ENCODE measurements at places on chromosomes 16 and 17.
A peak's percentile ranks its signal among the peaks of the same experiment; 100 is the strongest.

GRCh38 chr17:64779376-64780095 is 117.4 kb upstream of the SMURF2 start:
- peak; percentile 28 for DNase-seq

DNA sequence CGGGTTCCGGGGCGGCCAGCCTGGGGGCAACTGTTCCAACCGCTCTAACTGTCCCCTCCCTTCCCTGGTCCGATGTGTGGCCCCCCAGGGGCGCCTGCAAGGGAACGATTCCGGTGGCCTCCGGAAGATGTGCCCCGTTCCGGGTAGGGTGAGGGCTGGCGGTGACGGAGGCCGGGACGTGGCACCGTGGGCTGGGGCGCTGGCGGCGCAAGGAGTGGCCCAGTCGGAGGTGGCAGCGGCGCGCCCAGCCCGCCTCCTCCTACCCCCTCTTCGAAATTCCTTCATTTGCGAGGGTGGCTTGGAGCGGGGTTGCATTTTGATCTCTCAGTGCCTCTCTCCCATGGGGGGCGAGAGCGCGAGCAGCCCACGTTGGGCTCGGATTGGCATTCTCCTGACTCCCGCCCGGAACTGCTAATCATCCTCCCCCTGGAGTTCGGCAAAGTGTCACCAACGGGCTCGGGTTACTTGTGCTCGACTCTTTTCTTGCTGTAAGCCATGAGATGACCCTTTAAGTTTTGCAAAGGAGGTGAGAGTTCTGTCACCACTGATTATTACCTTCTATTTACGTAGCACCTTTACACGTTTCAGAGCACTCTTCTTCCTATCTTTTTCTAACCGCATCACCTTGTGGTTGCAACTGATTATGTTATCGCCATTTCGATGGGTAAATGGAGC is 622 bp downstream of the NDEL1 start:
- DNase-seq, result peak; percentile 79

DNA sequence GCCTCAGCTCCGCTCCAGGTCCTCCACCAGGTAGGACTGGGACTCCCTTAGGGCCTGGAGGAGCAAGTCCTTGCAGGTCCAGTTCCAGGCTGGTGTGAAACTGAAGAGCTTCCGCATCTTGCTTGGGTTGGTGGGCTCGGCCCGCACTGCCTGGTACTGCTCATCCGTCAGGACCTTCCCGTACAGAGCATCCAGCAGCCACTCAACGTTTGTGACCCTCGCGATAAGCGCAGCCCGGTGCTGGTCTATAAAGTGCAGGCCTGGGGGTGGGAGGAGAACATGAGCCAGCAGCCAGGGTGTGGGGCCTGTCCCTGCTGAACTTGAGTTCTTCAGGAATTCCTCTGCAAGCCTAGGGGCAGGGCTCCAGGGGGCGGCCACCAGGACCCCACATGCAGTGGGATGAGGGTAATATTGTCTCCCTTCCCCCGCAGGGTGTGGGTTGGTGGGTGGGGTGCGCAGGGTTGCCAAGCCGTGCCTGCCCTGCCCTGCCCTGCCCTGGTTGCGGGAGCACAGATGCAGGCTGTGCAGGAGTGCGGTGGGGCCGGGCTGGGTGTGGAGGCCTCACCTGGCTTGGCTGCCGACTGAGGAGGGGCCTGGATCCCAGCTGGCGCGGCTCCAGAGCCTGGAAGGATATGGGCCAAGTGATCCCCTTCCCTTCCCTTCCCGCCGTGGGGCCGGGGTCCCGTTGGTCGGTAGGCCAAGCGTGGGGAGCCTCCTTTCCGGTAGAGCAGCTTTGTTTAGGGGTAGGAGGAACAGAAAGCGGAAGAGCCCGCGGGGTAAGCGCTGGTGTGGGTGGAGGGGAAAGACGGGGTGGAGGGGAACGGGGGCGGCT is 762 bp downstream of the PYCARD start:
- DNase-seq, result peak; percentile 52

DNA sequence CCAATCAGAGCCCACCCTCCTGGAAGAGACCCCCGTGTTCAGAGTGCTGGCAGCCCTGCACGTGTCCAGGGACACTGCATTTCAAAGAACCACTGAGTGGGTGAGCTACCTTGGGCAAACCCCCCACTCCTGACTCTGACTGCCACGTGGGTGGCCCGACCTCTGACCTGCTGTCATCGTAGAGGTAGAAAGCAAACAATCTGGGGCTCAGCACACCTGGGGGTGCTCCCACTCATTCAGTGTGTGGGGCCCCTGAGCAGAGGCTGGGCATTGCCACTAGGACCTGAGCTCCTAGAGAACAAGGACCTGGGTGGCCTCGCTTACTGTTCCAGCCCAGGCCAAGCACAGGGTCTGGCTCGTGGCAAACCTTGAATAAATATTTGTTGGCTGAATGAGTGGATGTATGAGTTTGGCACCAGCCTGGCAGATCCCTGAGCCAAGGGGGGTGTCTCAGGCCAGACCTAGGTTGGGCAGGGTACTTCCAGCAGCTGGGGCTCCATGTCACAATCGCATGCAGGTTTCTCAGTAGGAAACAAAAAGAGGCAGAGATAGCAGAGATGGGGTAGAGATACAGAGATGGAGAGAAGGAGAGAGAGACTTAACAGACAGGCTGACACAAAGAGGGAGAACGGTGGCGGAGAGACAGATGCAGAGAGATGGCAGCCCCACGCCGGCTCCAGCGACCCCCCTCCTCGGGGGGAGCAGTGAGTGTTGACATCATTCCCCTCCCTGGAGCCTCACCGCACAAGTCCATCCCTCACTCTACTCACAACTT is 5.4 kb upstream of the DRC7 start:
- DNase-seq, result no peak

- peak; percentile 73 for DNase-seq
These were observed at the start of gene TEKT1 for GRCh38 chr17:6831661-6832263. Gene TEKT1, minus strand, starts transcription at chr17:6831729. Its CDS starts 1,353 bp downstream, at chr17:6830376.

GRCh38 chr16:74607310-74607961 is 522 bp upstream of the GLG1 start:
- DNase-seq, result no peak

- no peak for DNase-seq
These were observed 23.6 kb upstream of the GPRC5C start for GRCh38 chr17:74408262-74408661.

DNA sequence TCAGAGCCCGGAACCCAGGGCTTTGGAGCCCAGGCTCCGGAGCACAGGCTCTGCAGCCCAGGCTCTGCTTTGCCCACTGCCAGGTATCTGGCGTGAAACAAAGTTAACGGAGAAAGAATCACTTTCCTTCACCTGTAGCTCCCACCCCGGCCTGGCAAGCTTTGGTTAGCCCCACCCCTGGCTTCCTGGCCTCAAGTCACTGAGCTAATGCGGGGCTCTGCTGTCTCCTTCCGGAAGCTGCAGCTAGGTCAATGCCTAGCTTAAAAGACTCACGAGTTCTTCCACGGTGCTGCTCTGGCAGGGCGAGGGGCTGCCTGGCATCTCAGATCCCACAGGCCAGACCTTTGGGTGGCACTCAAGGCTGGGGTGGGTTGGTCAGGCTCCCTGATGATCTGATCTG is 21.1 kb upstream of the SPPL2C start:
- no peak for DNase-seq

- DNase-seq, result no peak
These were observed 32.3 kb upstream of the STH start for GRCh38 chr17:45966606-45967280.

- no peak for DNase-seq
These were observed 26.7 kb downstream of the PLD6 start for GRCh38 chr17:17179371-17179827.

GRCh38 chr17:647324-648197 is 67.1 kb downstream of the VPS53 start:
- DNase-seq, result no peak

DNA sequence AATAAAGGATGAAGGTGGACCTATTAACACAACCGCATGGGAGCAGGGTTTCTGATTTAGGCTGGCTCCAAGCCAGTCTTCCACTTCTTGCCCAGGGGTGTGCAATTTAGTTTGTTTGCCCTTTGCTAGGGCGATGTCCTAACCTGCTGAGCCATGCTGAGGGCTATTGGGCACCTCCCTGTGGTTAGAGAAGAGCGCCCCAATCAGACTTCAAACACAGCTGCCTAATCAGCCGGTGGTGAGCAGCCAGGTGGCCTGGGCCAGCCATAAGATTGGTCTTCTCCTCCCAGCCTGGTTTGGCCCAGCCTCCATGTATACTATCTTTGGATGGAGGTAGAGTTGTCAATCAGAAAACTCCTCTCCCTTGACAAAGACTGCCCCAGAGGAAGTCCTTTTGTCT is 15.7 kb downstream of the TMEM94 start:
- DNase-seq, result no peak

GRCh38 chr17:16817201-16817600 is 127.2 kb downstream of the CCDC144A start:
- no peak for DNase-seq

DNA sequence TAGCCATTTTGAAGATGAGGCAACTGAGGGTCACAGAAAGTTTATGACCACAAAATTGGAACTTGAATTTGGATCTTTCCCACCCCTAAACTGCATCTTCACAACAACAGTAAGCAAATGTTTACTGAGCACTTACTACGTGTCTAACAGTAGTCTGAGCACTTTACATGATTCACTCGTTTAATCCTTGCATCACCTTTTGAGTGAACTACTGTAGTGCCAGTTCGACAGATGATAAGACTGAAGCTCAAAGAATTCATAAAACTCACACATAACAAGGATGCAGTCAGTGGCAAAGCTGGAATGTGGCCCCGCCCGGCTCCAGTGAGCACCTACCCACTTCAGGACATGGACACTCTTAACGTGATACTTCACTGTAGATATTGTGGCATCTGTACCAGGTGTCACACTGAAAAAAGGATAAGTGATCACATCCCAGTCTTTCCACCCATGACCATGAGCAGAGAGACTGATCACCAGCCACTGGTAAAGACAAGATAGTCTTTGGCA is 36.0 kb upstream of the HLF start:
- no peak for DNase-seq

- no peak for DNase-seq
These were observed 319.0 kb upstream of the C16orf82 start for GRCh38 chr16:26747760-26748159.

- DNase-seq, result no peak
These were observed 993 bp downstream of the ERN1 start for GRCh38 chr17:64128787-64129514.

GRCh38 chr17:73278465-73279453 is 17.1 kb upstream of the CPSF4L start:
- peak; percentile 59 for DNase-seq

- DNase-seq, result no peak
These were observed 410.0 kb upstream of the SOX9 start for GRCh38 chr17:71710816-71711215.

DNA sequence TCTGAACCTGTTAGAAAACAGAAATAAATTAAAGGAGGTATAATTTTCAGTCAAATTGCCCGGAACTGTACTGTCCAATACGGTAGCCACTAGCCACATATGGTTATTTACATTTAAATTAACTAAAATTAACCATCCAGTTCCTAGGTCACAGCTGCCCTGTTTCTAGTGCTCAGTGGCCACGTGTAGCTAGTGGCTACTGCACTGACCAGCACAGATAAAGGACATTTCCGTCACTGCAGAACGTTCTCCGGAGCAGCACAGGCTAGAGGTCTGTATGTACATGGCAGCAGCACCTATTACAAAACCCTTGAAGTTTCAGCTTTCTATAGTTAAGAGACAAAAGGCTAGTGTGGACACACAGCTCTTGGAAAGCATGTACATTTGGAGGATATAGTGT is 33.7 kb downstream of the CPSF4L start:
- DNase-seq, result no peak

DNA sequence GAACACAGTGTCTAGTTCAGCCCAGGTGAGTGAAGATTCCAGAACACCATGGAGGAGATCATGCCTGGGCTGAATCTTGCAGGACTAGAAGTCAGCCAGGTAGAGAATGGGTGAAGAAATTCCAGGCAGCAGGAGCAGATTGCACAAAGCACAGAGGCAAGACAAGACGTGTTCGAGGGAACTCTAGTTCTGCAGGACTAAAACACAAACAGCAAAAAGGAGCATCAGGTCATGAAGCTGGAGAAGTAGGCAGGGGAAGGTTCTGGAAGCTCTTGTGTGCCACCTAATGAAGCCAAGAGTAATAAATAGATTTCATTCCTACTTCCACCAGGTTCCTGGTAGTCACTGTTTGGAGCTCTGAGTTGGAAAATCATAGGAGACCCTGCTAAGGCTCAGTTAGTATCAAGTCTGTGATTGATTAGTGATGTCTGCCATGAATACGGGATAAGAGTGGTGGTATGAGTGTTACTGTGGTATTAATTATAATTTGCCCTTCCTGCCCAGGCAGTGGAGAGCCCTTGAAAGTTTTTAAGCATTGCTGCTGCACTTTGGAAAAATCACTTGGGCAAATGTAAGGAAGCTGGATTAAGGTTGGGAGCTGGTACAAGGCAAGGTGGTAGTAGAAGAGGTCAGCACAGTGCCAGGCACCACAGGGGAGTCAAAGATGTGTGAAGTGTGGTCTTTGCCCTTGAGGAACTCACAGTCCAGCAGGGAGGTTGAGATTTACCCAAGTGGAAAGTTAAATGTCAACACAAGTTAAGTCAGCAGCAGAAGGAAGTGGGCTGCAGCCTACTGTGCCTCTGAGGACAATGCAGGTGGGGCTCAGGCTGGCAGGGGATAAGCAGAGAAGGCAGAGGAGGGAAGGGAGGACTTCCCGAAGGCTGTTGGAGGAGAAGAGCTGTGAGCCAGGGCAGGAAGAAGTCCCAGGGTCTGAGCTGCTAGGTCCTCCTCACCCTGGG is 13.5 kb upstream of the FOXN1 start:
- no peak for DNase-seq

DNA sequence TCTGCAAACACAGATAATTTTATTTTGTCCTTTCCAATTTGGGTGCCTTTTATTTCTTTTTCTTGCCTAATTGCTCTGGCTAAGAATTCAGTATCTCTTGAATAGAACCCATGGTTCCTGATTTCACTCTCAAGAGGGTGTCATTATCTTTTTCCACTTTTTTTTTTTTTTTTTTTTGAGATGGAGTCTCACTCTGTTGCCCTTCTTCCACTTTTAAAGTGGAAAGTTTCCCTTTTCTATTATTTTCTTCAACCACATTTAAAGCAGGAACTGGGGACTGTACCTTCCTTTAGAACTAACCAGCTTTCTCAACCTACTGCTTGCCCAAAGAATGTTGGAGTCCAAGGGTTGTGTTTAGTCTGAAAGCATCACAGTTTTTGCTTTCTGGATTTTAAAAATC is 31.1 kb downstream of the SLFN11 start:
- DNase-seq, result no peak

GRCh38 chr17:17058304-17058703 is 16.0 kb downstream of the MPRIP start:
- no peak for DNase-seq

- DNase-seq, result peak; percentile 86
These were observed at the start of gene PLCG2 for GRCh38 chr16:81778861-81779535. Gene PLCG2, plus strand, starts transcription at chr16:81779291. Its CDS starts 6,699 bp downstream, at chr16:81785990.

GRCh38 chr17:47959825-47960655 is 2.4 kb upstream of the PRR15L start:
- DNase-seq, result no peak

GRCh38 chr16:66091471-66091891 is 275.0 kb upstream of the CDH5 start:
- no peak for DNase-seq

- no peak for DNase-seq
These were observed 18.7 kb downstream of the TNS4 start for GRCh38 chr17:40482722-40483121.

- peak; percentile 76 for DNase-seq
These were observed 18.3 kb downstream of the CIITA start for GRCh38 chr16:10895053-10895946.

Measured in left ventricle myocardium superior (tissue), 1 donor.